Brain (organoid and tissue), 16 donors: ENCODE measurements at places on chromosomes 7 and 10. TPM values are rescaled to one million over a fixed set of nuclear protein-coding genes. Genes with fewer than 3 reads are reported as not detected.

GRCh38 chr10:21257919-21258318 is 267.6 kb downstream of the SKIDA1 start:
- no peak for DNase-seq

GRCh38 chr7:105112440-105113418 is 98.7 kb downstream of the KMT2E start:
- DNase-seq: no peak

- no peak for DNase-seq
These were observed 151.2 kb downstream of the CFTR start for GRCh38 chr7:117630907-117631564.

Gene SPDYE9
- polyA plus RNA-seq: not detected

Gene TMEM140
- polyA plus RNA-seq: 9.7 TPM

Gene RADIL
- polyA plus RNA-seq: 15.3 TPM

DNA sequence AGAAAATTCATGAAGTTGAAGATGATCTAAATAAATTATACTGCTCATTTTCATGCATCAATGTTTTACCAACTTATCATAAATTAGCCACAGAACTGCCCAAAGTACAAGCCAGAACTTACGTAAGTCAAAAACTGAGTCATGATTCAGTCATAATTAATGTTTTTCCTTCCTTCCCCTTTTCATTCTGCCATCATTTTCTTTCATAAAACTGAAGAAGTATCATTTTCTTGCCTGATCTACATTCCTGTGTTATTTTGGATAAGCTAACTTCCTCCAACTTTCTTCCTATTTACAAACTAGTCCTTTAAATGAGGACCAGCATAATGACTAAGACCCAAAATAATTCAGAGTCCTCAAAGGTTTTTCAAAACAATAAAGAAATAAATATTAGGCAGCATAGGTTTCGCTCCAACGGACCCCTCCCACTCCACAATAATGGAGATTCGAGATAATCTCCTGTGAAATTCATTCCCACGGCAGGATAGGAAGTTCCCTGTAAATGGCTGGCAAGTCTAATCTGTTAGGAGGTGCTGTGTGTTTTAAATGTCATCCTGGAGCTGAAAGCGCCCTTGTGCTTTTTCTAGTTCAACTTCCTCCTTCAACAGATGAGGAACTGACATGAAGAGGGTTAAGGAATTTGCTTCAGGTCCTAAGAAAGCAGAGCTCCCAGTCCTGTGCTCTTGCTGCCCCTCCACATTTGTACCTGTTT is 218.9 kb downstream of the DOCK4 start:
- DNase-seq: peak; percentile 3

Gene ZDHHC16
- 27.2 TPM for polyA plus RNA-seq

DNA sequence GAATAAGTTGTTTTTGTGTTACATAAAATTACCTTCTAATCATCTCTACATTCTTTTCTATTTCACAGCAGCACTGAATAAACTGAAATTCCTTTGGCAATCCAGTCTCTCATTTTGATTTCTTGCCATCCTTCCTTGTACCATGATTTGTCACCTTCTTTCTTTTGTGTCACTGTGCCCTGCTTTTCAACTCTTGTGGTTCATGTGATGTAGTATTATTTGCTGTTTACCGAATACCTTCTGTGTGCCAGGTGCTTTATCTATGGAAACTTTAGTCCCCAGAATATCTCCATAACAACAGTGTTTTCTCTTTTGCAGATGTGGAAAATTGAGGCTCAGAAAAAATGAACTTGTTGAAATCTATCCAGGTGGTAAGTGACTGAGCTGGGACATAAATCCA is 220.3 kb downstream of the STK31 start:
- DNase-seq: no peak

Gene HOXA5
- 25.3 TPM for polyA plus RNA-seq

DNA sequence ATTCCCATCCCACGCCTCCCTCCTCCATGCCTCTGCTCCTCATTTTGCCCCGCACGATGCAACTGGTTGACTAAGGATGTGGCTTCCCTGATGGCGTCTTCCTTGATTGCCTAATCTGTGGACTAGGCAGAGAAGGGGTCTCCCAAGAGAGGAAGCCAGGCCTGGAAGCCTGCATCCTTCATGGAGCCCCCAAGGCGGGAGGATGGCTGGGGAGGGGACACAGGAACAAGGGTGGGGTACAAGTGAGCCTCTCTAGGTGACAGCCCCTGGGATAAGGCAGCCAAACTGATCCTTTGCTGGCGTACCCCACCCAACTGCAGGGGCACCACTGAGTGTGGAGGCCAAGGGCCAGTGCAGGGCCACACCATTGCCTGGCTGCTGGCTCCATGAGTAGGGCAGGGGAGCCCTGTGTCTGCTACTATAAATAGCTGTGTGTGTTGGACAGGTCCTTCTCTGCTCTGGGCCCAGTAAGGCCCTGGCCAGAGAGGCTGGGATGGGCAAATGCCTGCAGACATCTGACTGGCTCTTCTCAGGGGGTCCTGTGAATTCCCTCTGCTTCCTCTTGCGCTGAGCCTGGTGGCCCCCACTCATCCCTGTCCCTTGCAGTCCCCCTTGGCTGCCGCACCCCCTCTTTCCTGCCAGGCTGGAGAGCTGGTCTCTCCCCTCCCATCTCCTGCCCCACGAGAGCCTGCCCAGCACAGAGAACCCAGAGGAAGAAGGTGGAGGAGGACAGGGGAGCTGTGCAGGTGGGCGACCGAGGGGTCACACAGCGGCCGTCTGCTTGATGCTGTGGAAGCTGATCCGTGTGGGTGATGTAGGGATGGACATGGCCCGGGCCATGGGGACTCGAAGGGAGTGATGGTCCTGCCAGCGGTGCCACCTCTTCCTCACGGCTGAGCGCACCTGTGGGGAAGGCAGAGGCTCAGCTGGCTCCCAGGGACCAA is 29.3 kb downstream of the CRHR2 start:
- DNase-seq: no peak

Gene WIPF3
- polyA plus RNA-seq: 17.6 TPM

Gene CFTR
- not detected for polyA plus RNA-seq

GRCh38 chr10:113273181-113274163 is 279.4 kb upstream of the HABP2 start:
- peak; percentile 85 for DNase-seq

Gene CD36
- polyA plus RNA-seq: 0.75 TPM

Gene SPDYE3
- not detected for polyA plus RNA-seq

Gene ERCC6
- polyA plus RNA-seq: 4.2 TPM

Gene AFAP1L2
- polyA plus RNA-seq: 7.5 TPM

DNA sequence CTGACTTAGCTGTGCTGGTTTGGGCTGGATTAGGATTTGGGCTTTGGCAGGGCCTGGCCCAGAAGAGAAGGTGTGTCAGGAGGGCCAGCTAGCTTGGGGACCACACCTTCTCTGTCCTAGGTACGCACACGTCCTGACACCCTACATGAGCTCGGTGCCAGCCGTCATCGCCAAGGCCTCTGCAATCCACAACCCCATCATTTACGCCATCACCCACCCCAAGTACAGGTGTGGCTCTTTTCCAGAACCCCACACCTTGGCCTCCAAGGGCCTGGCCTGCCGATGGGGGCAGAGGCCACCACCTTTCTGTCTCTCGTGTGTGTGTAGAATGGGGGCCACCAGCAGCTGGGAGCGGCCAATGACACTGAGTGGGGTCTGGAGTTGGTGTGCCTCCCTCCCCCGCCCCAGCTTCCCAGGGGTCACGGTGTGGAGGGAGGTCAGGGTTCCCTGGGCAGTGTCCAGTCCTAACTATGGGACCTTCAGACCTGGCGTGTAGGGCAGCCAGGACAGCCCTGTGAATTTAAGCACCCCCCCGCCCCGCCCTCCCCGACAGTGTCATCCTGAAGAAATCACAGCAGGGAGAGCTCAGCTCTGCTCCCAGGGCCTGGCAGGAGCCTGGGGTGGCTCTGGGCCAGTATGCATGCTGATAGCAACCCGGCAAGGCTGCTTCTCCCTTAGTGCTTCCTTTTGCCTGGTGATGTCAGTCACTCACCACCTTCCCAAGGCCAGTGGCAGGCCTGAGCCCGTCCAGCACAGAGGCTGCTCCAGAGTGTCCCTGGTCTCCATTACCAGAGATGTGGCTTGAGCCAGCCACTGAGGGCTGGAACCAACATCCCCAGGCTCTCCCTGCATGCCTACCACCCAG is 6.9 kb upstream of the LDB3 start:
- no peak for DNase-seq

- peak; percentile 76 for DNase-seq
These were observed 19.8 kb upstream of the COL1A2 start for GRCh38 chr7:94374721-94375566.

- DNase-seq: peak; percentile 28
These were observed 27.1 kb downstream of the LRRC20 start for GRCh38 chr10:70355051-70356021.

Gene OR6B1
- polyA plus RNA-seq: not detected

GRCh38 chr10:95275726-95276366 is 15.0 kb downstream of the PDLIM1 start:
- DNase-seq: no peak

DNA sequence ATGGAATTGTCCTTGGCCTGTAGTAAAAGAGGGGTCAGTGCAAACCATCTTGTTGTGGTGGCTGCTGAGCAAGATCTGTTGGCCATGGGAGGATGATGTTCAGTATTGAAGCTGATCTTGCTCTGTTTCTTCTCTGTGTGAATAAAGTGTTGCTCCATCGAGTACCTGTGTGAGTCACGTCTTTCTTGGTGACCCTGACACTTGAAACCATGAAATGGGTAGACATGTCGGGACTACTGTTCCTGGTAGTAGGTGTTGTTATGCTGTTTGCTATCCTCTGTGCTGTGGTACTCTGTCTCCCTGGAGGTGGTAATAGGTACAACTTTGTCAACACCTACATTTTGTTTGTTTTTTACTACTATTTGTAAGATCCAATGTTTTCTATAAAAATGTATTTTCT is 330.6 kb downstream of the MDFIC start:
- DNase-seq: no peak

DNA sequence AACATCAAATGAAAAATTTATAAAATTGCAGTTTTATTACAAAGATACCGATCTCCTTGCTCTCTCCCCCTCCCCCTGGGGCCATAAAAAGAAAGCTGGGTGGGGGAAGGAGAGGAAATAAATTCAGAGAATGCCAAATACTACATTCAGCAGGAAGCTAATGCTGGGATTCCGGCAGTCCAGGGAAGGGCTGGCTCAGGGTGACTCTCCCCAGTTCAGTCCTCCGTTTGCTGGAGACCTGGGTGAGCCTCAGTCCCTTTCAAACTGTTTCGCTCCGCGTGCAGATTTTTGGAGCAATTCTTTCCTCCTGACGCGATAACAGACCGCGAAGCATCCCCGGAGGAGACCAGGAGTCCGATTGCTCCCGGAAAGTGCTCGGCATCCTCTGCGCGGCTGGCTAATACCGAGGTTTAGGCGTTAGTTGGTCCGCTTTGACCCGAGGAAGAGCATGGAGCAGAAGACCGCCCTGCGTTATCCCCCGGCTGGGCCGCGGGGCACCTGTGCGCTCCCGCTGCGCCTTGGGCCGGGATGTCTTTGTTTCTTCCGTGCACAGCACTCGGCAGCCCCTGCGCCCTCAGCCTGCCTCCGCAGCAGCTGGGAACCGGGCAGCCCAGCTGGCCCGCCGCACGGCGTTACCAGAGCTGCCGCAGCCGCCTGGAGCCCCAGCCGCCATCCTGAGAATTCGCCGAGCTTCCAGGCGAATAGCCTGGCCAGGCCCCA is 3.9 kb upstream of the HOXA2 start:
- DNase-seq: no peak

Gene MRPS16
- 80.8 TPM for polyA plus RNA-seq

Gene VAX1
- polyA plus RNA-seq: 0.48 TPM

Gene ASB10
- not detected for polyA plus RNA-seq

Gene INMT
- 1.2 TPM for polyA plus RNA-seq

Gene MYH16
- polyA plus RNA-seq: not detected

Gene CYP26C1
- polyA plus RNA-seq: not detected

GRCh38 chr7:140501966-140502365 is 22.7 kb upstream of the MKRN1 start:
- no peak for DNase-seq

DNA sequence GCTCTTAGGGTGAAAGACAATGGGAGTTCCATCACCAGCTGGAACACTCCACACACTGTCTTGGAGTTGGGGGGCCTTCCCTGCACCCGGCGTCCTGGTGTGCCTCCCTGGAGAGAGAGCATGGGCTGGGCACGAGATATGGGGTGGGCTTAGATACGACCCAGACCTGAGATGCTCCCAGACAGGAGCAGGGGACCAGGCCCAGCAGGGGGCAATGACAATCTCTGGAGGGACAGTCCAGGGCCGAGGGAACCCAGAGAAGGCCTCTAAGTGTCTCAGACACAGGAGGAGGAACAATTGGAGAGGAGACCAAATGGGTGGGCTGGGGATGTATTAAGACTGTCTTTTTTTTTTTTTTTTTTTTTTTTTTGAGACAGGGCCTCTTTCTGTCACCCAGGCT is 40.0 kb downstream of the MYL10 start:
- no peak for DNase-seq

- no peak for DNase-seq
These were observed 290.3 kb downstream of the CELF2 start for GRCh38 chr10:11307937-11308336.

DNA sequence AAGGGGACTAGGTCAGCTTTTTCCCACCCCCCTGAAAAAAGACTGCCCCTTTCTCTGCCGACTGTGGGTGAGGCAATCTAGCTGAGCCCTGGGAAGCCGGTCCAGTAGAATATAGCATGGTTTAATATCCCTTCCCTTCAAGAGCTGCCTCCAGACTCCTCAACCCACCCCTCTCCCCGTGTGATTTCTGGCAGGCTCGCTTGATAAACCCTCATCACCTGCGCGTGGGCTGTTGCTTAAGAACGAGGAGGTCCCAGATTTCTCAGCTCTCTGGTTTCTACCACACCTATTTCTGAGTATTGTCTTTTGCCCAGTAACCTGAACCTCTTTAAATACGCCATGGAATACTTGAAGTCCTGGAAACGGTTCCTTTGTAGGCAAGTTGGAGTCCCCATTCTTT is 2.0 kb upstream of the LRRC4 start:
- DNase-seq: no peak

Gene HKDC1
- 0.08 TPM for polyA plus RNA-seq

DNA sequence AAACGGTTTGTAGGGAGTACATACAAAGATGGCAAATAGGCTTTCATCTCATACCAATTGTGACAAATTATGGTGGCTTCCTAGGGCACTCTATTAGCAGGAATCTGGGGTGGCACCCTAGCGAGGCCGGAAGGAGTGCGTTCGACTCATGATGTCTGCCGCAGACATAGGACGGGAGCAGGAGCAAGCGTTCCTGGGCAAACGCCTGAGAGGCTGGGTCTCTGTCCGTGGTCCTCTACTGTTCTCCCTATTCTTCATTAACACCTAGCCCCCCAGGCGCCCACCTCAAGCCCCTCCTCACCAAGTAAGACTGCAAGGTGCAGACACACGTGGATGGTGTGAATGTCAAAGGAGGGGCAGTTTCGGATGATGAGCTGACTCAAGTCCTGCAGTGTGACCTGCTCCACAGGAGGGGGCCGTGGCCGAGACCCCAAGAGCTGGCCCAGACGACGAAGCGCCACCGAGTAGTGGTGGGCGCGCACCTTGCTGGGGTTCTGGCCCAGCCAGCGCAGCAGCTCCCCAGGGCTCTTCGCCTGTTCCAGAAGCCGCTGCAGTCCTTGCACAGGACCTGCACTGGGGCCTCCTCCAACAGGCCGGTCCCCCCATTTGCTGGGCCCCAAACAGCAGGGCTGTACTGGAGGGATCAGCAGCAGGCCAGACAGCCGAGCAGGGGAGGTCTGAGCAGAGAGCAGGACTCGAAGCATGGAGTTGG is 1.3 kb downstream of the FASTK start:
- no peak for DNase-seq
